ENCODE measurements at places on chromosomes 12 and 14. TPM values are rescaled to one million over a fixed set of nuclear protein-coding genes. Genes with fewer than 3 reads are reported as not detected.

Gene ANO4
- total RNA-seq, result 0.74 TPM

Gene SERPINA3
- 74.6 TPM for total RNA-seq

Gene GSG1
- total RNA-seq, result not detected

Gene VWF
- 468 TPM for total RNA-seq

Gene TAS2R19
- 2.8 TPM for total RNA-seq

Gene PPM1H
- total RNA-seq, result 6.8 TPM

Gene PDZRN4
- 1.6 TPM for total RNA-seq

Gene ADCY6
- total RNA-seq, result 42.7 TPM

Gene SSTR1
- 8.7 TPM for total RNA-seq

Gene TRHDE
- total RNA-seq, result 12.5 TPM

Gene GCH1
- 12.7 TPM for total RNA-seq

DNA sequence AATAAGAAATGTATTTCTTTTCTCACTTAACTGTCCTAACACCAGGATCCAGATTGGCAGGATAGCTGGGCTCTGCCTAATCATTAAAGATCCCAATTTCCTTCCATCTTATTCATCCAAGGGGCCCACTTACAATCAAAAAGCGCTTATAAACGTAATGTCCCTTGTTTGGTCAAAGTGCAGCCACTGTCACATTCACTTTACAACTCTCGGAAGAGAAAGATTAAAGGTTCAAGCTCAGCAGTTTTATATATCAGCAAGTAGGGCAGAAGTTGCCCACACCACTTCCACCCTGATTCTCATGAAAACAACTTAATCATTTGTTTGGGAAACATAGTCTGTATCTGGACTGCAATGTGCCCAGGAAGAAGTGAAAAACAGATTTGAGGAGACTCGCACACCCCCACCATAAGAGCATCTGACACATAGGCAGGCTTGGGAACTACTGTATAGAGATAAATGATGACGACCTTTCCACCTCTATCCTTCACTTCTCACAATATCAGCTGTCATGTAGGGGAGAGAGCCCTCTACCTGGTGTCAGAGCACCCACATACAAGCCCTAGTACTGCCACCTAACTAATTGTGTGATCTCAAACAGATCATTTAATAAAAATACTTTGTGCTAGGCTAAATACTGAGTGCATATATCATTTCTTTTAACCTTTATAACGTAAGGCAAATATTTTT is 80.8 kb downstream of the CAPZA3 start:
- DNase-seq, result no peak
- no peak overlapping the region for H3K27ac ChIP-seq
- no peaks in the 10 kb centered on the region for H3K4me1 ChIP-seq

DNA sequence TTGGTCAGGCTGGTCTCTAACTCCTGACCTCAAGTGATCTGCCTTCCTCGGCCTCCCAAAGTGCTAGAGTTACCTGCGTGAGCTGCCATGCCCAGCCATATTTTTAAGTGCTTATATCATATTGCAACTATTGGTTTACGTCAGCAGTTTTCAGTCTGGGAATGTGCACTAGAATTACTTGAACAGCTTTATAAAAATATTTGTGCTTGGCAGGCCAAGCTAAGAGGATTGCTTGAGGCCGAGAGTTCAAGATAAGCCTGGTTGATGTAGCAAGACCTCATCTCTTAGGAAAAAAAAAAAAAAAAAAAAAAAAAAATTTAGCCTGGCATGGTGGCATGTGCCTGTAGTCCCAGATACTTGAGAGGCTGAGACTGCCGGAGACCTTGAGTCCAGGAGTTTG is 17.1 kb downstream of the KIAA0586 start:
- no peaks in the 10 kb centered on the region for H3K4me1 ChIP-seq
- peaks cover 83% of the 10 kb centered on the region for H3K36me3 ChIP-seq
- H3K27me3 ChIP-seq, result no peaks in the 10 kb centered on the region
- H3K4me3 ChIP-seq, result no peak overlapping the region
- DNase-seq, result no peak
- H3K27ac ChIP-seq, result peak overlapping the region; percentile 48

GRCh38 chr14:23570806-23571483 is 3.4 kb upstream of the AP1G2 start:
- H3K27ac ChIP-seq, result no peak overlapping the region
- H3K27me3 ChIP-seq, result peaks cover 17% of the 10 kb centered on the region
- DNase-seq, result no peak
- no peak overlapping the region for H3K4me3 ChIP-seq

DNA sequence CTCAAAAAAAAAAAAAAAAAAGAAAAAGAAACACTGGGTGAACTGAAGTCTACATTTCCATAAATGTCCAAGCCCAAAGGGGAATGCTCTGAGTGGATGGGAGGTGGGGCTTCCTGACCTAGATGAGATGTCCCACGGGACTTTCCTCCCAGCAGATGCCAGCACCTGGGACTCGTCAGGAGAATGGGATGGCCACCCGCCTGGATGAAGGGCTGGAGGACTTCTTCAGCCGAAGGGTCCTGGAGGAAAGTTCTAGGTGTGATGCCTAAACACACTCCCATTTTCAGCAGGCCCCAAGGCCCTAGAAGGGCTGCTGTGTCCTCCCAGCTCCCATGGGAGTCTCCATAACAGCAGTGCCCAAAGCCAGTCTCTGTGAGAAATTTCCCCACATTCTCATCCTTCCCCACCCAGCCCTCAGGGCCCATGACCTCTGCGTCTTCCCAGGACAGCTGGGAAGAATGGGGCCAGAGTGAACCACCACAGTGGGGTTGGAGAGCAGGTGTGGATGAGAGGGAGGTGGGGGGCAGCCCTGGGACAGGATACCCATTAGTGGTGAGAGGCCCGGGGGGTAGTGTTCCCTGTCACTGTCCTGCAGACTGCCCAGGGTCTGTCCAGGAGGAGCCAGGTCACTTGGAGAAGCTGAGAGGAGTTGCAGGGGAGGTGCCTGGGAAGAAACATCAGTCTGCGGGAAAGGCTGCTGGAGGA is 7.1 kb upstream of the CPNE6 start:
- no peak overlapping the region for H3K4me3 ChIP-seq
- no peaks in the 10 kb centered on the region for H3K36me3 ChIP-seq
- H3K27ac ChIP-seq, result no peak overlapping the region
- no peaks in the 10 kb centered on the region for H3K27me3 ChIP-seq
- no peak for DNase-seq
- no peaks in the 10 kb centered on the region for H3K4me1 ChIP-seq

- no peak overlapping the region for H3K27ac ChIP-seq
- H3K4me3 ChIP-seq, result no peak overlapping the region
- no peaks in the 10 kb centered on the region for H3K4me1 ChIP-seq
- DNase-seq, result no peak
- H3K27me3 ChIP-seq, result no peaks in the 10 kb centered on the region
These were observed 128.1 kb downstream of the DACT1 start for GRCh38 chr14:58765843-58766242.

GRCh38 chr12:120901818-120902217 is 2.3 kb downstream of the SPPL3 start:
- H3K36me3 ChIP-seq, result peaks cover 4% of the 10 kb centered on the region
- no peak for DNase-seq
- H3K27me3 ChIP-seq, result no peaks in the 10 kb centered on the region
- H3K4me3 ChIP-seq, result no peak overlapping the region

GRCh38 chr14:72023128-72024042 is 91.2 kb downstream of the RGS6 start:
- no peaks in the 10 kb centered on the region for H3K4me1 ChIP-seq
- H3K27me3 ChIP-seq, result no peaks in the 10 kb centered on the region
- no peak for DNase-seq
- H3K4me3 ChIP-seq, result no peak overlapping the region

DNA sequence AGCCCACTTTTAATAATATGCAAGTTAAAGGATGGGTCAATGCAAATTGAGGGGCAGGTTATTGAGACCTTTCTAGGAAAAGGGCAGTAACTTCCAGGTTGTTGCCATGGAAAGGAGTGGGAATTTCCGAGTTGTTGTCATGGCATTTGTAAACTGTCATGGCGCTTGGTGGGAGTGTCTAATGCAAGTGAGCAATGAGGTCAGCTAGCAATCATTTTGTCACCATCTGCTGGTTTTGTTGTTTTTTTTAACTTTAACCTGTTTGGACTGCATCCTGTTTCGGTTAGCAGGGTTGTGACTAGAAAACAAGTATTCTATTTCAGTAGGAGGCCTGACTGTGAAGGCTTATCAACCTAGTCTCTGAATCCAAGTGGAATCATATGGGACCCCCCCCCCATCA is 85.8 kb upstream of the TSPAN11 start:
- no peak overlapping the region for H3K4me3 ChIP-seq
- no peaks in the 10 kb centered on the region for H3K4me1 ChIP-seq
- H3K27me3 ChIP-seq, result peaks cover 9% of the 10 kb centered on the region
- no peak for DNase-seq
- no peaks in the 10 kb centered on the region for H3K36me3 ChIP-seq
- no peak overlapping the region for H3K27ac ChIP-seq

DNA sequence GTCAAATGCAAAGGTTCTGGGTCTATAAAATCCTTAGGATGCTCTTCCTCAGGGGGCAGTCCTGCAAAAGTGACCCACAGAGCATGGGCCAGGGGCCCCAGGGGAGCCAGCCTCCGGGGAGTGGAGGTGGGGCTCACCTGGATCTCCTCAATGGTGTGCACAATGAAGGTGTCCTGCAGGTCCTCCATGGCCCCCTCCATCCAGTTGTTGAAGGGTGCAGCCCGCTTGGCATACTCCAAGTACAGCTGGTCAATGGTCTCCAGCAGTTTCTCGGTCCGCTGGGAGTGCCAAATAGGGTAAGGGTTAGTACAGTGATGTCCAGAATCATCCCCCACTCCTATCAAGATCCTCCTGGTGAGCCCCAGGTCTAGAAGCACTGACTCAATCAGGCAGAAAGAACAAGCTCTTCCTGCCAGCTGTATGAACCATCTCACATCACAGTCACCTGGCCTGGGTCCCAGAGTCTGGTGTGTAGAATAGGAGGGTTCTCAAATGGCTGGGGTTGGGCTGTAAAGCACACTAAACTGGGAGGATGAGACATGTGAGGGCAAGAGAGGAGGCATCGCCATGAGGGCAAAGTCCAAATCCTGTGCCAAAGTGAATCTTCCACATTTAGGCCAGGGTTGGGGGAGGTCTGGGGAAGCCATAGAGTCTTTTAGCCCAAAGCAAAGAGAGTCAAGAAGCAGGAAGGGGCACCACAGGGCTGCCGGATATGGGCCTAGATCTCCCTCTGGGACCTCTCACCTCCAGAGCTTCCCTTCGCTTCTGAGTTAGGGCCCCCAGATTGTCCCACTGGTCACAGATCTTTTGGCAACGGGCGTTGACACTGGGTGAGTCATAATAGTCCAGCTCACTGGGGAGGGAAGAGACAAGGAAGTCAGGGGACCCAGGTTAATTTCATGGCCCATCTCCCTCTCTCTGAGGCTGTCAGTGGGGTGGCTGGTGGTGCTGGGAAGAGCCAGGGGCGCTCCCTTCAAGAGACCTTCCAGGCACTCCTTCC is 91.5 kb upstream of the ZFP36L1 start:
- H3K27ac ChIP-seq, result no peak overlapping the region
- H3K4me3 ChIP-seq, result no peak overlapping the region
- no peaks in the 10 kb centered on the region for H3K27me3 ChIP-seq
- H3K4me1 ChIP-seq, result no peaks in the 10 kb centered on the region
- no peak for DNase-seq

DNA sequence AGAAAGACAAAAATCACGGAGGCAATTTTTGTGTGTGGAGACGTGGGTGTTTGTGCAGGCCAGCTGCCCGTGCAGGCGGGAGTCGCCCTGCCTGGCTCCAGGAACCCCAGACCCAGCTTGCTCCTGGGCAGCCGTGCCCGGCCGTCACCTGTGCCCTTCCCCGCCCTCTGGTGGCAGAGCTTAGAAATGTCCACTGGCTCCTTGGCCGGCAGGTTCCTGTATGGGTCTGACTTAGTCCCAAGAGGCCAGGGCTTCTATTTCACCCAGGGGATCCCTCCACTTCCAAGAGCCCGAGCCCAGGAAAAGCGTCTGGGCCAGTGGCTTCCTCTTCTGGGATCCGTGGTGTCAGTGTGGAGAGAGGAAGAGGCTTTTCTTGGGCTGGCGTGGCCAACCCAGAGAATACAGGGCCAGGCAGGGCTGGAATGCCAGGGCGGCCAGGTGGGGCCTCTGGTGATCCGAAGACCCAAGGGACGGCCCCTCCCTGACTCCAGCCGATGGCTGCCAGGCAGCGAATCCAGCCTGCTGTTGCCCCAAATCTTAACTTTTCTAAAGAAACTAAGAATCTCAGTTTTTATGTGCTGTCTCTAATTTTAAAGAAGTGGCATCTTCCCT is 120.9 kb downstream of the TMEM132C start:
- peak; percentile 57 for DNase-seq
- no peaks in the 10 kb centered on the region for H3K36me3 ChIP-seq
- H3K27me3 ChIP-seq, result peaks cover 16% of the 10 kb centered on the region
- no peak overlapping the region for H3K4me3 ChIP-seq

- H3K27me3 ChIP-seq, result peaks cover 5% of the 10 kb centered on the region
- no peak overlapping the region for H3K27ac ChIP-seq
- peak overlapping the region; percentile 50 for H3K4me3 ChIP-seq
- no peaks in the 10 kb centered on the region for H3K36me3 ChIP-seq
- no peak for DNase-seq
These were observed 107.9 kb upstream of the ESRRB start for GRCh38 chr14:76268047-76268431.

DNA sequence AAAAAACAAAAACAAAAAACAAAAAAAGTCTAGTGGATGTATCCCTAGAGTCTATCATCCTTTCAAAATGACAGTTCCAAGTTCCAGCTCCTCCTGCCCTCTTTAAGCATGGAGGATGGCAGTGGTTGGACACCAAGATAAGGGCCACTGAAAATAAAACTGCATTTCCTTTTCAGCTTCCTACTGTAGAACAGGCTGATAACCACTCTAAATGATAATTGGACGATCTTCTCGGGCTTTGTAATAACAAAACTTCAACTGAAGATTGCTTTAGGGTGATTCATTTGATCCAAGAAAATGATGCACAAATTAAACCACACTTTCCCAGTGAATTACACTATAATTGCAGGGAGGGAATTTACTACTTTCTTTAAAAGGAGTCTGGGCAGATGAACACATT is 42.2 kb upstream of the CRACR2A start:
- H3K27ac ChIP-seq, result no peak overlapping the region
- no peaks in the 10 kb centered on the region for H3K27me3 ChIP-seq
- DNase-seq, result no peak
- no peak overlapping the region for H3K4me3 ChIP-seq

Measured in lower lobe of right lung (tissue), 2 donors.